ENCODE measurements at places on chromosomes 2 and 18. TPM values are rescaled to one million over a fixed set of nuclear protein-coding genes. Genes with fewer than 3 reads are reported as not detected.
A peak's percentile ranks its signal among the peaks of the same experiment; 100 is the strongest.

- no peak for DNase-seq
These were observed 260.0 kb downstream of the TNS1 start for GRCh38 chr2:217742841-217743240.

Gene CBLN2
- not detected for total RNA-seq

DNA sequence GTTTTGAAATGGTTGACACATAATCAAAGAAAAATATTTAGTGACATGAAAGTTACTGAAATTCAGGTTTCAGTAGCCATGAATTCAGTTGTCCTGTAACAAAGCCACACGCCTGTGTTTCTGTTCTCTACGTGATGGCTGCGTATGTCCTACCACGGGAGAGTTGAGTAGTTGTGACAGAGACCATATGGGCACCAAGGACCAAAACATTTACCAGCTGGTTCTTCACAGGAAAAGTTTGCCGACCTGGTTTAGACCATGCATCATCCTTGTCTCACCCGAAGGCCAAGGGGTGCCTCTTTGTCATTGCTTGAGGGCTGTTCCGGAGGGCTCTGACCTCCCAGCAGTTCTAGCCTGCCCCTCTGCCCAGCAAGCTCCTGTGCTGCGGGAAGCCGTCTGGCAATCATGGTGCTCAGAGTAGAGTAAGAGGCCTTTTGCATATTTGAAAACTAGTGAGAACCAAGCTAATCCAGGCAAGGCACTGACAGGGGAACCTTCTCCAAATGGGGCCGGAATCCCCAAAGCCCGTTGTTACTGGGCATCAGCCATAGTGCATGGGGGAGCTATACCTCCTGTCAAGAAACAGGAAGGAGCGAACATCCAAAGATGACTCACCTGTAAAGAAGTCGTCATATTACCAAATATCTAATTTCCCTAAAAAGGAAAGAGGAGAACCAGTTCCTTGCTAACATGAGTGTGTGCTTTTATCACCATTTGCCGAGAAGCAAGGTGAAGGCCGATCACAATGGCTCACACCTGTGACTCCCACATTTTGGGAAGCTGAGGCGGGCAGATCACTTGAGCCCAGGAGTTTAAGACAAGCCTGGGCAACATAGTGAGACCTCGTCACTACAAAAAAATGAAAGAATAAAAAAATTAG is 92.6 kb upstream of the RAB12 start:
- no peak for DNase-seq

DNA sequence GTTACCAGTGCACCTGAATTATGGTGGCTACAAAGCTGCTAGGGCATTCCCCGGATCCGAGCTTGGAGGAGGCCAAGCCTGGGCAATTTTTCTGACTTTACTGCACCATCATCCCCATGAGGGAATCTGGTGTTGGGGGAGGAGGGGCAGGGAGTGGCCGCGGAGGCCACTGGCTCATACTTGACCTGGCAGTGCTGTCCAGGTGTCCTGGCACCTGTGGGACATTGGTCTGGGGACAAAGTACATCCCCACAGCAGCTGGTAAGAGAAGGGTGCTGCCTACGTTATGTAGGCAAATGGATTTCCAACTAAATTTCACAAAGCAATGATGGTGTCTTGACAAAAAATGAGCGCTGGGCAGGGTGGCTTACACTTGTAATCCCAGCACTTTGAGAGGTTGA is 48.3 kb downstream of the KLHL29 start:
- DNase-seq: no peak

DNA sequence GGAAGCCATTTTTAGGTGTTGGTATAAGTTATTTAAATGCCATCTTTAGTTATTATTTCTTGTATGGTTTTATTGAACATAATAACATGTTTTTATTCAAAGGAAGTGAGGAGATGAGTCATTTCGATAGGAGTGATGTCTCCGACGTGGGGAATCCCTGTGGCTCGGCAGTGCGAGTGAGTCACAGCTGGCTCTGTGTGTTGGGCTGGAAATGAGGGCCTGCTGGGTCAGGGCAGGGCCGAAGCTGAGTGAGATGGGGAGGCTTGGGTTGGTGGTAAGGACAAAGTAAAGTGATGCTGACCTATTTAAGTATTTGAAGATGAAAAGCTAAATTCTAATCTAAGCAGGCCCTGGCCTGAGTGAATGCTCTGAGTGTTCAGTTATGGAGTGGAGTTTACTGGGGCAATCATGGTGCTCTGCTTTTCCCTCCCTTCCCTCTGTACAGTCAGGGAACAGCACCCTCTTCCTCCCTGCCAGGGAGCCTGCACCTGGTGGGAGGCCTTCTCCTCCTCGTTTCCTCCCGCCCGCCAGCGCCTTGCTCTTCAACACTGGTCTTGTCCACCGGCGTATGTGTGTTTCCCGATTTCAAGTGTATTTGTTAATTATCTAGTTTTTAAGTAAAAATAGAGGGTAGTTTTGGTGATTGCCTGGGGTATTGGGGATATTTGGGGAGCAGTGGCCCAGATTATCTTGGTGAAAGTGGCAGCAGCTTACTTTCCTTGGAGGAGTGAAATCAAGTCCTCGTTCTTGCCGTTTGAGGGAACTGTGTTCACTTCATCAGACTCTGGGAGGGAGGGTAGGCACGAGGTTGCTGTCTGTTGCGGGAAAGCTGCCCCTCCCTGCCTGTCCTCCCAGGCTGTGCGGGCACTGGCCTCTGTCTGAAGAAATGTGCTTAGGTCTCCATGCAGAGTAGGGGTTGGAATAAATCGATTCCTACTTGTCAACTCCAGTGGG is 157.0 kb downstream of the LDLRAD4 start:
- peak; percentile 93 for DNase-seq

Gene NPHP1
- 1.3 TPM for total RNA-seq

DNA sequence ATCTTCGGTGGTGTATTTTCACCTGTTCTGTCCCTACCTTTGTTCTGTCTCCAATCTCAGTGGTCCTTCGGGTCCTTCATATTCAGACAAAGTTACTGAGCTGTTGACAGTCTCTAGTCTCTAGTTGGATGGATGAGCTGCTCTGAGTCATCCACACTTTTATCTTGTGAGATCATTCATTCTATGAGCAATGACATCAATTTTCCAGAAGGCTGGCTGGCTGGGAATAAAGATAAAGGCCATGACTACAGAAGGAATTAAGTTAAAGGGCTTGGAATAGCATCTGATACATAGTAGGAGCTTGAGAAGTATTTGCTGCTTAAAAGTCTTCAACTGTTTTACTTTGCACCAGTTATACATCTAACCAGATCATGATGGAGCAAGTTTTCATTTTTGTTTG is 43.1 kb upstream of the SLC39A10 start:
- peak; percentile 12 for DNase-seq

DNA sequence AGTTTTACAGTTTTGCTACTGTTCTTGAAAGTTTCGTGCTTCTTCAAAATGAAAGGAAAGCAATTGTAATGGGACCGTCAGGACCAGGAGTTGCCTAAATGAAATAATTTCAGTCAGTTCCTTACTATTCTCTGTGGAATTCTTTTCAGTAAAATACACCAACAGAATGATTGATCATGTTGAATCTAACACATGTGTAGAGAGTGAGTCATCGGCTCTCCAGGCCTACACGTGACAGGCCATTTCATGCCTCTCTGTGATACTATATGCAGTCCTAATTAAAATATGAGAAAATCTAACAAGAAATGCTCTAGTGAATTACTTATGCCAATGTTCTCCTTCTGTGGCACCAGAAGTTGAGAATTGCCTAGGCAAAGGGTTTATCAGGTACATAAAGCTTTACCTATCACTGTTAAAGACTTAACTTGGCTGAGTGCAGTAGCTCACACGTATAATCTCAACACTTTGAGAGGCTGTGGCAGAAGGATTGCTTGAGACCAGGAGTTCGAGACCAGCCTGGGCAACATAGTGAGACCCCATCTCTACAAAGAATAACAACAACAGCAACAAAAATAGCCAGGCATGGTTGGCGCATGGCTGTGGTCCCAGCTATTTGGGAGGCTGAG is 199.4 kb downstream of the LRRTM1 start:
- no peak for DNase-seq

Gene SULT1C4
- total RNA-seq: not detected

Measured in activated naive CD4-positive, alpha-beta T cell treated with anti-CD3 and anti-CD28 coated beads for 36 hours (primary cell).